CD4-positive, alpha-beta T cell (primary cell): ENCODE measurements at places on chromosomes 13 and 19. TPM values are rescaled to one million over a fixed set of nuclear protein-coding genes. Genes with fewer than 3 reads are reported as not detected.

- DNase-seq: no peak
Observed at GRCh38 chr19:13795595-13796300, 505 bp downstream of the ZSWIM4 start.

PCSK4 gene
- 4.2 TPM for total RNA-seq

ZNF559 gene
- 6.5 TPM for total RNA-seq

PCDH17 gene
- total RNA-seq: 0.05 TPM

ZNF491 gene
- total RNA-seq: 0.41 TPM

FBXO27 gene
- not detected for total RNA-seq

GRCh38 chr13:27113436-27113835 is 58.2 kb downstream of the USP12 start:
- no peak for DNase-seq

DNA sequence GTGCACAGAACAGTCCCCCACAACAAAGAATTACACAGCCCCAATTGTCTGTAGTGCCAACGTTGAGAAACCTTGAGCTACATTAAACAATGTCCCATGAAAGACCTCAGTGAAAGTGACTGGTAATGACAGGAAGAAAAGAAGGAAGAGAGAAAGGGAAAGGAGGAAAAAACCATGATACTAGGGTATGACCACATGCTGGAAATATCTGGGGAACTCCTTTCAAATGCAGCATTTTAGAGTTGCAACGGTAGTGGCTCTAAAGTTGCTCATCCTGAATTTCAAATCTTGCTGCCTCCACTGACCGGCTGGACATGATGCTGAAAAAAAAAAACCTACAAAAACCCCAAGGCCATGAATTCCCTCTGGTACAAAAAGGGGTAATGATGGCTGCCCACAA is 26.5 kb downstream of the FPR3 start:
- DNase-seq: no peak

GRCh38 chr19:13037161-13037560 is 41.9 kb downstream of the NFIX start:
- no peak for DNase-seq

DNA sequence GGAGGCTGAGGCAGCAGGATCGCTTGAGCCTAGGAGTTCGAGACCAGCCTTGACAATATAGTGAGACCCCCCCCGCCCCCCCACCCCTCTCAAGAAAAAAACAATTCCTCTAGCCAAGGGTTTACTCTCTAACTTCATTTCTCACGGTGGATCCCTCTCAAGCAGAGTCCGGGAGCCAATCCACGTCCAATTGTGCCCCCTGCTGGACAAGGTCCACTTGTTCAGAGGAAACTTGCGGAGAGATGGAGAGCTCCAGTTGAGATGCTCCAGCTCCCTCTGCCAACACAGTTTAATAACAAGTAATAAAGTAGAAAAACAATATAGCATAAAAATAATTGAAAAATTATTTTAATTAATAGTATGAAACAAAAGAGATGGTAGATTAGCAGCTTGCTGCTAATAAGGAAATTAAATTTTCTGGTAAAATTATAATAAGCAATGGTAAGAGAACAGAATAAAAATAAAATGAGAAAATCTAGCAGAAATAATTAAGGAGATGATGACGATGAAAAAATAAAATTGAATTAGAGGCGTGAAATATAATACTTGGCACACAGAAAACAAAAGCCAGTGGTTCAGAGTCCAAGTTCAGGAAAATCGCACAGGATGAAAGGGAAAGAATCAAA is 14.5 kb upstream of the SIGLEC14 start:
- peak; percentile 71 for DNase-seq

DNA sequence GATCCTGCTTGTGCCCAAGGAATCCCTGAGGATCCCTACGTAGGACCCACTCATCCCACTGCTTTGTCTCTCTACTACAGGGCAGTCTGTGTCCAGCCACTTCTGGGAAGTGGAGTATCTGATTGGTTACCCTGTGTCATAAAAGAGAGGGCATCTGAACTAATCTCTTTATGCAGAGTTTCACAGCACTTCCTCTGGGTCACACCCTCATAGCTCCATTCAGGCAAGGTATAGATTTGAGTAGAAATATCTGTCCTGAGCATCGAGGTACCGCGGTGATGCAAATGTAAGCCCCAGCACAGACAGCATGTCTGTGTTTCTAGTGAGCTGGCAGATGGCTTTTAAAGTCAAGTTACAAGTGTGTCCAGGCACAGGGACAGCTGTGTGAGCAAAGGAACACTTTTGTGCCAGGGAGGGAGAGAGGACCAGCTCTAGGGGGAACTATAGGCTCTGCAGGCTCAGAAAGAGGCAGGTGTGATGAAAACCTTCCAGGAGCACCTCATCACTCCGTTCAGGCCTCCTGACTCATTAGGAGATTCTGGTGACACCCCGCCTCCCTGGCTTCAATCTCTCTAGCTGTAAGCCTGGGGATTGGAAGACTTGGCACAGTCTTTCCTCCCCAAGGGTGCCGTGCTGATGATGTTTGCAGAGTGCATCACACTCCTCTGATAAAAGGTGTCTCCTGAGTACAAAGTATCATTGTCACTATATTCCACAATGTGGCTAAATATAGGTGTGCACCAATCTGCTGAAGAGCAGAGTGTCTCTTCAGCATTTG is 84.3 kb upstream of the UBL3 start:
- DNase-seq: no peak

DNA sequence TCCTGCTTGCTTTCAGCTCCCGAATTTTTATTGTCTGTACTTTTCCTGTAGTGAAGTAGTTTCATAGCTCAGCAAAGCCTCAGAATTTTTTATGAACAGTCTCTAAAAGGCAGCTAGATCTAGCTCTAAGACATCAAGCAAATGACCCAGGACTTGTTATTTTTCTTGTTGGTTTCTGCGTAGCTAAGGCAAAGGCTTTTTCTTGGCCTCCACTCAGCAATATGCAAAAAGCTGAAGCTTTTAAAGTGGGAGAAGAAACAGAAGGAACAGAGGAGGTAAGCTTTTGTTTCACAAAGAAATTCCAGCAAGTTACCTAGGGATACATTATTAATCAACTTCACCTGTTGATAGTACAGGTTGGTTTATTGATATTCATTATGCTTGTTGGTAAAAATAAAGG is 235.9 kb downstream of the PCDH20 start:
- DNase-seq: no peak

DNA sequence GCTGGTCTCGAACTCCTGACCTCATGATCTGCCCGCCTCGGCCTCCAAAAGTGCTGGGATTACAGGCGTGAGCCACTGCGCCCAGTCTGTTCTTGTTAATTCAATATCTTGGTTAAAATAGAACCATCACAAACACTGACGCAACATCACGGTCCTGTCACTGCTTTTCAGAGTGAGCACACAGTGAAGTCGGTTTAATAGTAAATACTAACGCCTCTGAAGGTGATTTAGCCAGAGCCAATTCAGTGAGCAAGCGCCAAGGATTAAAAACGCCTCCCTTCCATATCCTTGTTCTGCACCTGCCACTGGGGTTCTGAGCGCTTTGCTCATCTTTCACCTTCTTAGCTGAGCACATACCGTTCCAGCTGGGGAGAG is 30.3 kb downstream of the LAMP1 start:
- DNase-seq: no peak

DNA sequence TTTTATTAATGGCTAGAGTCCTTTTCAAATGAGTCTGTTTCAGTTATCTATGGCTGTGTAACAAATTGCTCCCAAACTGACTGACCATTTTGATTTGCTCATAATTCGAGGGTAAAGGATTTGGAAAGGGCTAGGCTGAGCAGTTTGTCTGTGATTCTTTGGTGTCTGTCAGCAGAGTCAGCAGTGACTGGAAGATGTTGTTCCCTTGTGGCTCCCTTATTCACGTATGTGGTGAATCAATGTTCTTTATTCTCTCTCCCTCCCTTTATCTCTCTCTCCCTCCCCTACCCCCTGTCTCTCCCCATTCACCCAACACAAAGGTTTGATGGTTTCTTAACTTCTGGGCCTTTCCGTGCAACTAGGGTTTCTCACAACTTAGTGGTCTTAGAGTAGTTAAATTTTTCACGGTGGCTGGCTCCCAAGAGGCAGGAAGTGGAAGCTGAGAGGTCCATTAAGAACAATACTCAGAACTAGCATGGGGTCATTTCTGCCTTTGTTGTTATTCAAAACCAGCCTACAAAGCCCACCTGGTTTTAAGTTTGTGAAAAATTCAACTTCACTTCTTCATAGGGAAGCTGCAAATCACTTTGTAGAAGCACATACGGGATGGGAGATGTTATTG is 772.5 kb upstream of the SLITRK1 start:
- no peak for DNase-seq

ZNF558 gene
- total RNA-seq: 22.2 TPM

SMG9 gene
- 38.2 TPM for total RNA-seq

KIR3DL1 gene
- total RNA-seq: not detected

- no peak for DNase-seq
Observed at GRCh38 chr13:79034341-79034740, 371.7 kb downstream of the RBM26 start.

DNA sequence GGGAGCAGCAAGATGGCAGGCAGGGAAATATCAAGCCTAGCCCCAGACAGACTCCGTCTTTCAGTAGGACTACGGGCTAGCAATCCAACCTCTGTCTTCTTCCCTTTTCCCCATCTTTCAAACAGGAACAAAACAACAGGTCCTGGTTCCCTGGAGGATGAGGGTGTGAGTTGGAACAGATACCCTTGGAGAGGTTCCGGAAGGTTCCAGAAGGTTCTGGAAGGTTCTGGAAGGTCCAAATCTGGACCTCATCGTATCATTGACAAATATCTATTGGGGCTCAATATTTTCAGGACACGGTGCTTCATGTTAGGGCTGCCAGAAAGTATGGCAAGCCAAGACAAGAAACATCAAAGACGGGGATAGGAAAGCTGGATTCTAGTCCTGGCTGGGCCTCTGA is 28.5 kb upstream of the FEM1A start:
- DNase-seq: no peak

PRTN3 gene
- not detected for total RNA-seq

DNA sequence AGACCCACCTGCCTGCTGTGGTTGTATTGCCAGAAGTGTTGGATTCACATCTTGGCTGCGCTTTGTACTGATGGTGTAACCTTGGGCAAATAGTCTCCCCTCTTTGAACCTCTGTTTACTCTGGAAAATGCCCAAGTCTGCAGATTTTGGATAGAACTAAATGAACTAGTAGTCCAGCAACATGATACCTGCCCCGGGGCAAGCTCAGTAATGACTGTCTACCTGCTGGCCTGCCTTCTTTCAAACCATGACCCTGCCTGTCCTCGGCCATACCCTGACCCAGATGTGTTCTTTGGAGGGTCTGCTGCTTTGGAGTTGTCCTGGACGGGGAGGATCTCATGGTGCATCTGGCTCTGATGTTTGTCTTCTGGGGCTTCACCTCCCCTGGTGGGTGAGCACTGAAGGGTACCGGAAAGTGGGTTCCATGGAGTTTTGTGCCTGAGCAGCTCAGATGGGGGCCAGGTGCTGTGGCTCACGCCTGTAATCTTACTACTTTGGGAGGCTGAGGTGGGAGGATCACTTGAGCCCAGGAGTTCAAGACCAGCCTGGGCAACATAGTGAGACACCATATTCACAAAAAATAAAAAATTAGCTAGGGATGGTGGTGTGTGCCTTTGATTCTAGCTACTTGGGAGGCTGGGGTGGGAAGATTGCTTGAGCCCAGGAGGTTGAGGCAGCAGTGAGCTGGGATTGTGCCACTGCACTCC is 59.5 kb downstream of the TNFRSF19 start:
- DNase-seq: no peak

GRCh38 chr13:84658491-84659358 is 776.5 kb upstream of the SLITRK1 start:
- DNase-seq: no peak

GRCh38 chr13:102312841-102313240 is 89.0 kb downstream of the FGF14 start:
- DNase-seq: no peak

DNA sequence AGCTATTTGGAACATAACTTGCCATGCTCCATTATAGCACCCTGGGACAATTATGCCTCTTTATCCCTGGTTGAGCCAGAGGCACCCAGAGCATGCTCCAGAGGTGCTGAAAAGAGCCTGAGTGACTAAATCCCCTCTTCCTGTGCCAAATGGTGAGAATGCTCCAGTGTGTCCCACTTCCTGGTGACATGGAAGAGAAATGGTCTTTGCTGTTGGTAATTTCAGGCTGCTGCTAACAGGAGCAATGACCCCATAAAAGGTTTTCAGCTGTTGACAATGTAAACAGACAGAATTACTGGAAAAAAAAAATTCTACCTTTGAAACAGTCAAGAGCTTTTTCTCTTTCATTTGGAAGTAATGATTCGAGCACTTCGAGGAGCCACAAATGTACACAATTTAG is 341.8 kb downstream of the FGF9 start:
- DNase-seq: no peak

GRCh38 chr13:64553411-64554129 is 2676.6 kb downstream of the PCDH9 start:
- DNase-seq: no peak

DNA sequence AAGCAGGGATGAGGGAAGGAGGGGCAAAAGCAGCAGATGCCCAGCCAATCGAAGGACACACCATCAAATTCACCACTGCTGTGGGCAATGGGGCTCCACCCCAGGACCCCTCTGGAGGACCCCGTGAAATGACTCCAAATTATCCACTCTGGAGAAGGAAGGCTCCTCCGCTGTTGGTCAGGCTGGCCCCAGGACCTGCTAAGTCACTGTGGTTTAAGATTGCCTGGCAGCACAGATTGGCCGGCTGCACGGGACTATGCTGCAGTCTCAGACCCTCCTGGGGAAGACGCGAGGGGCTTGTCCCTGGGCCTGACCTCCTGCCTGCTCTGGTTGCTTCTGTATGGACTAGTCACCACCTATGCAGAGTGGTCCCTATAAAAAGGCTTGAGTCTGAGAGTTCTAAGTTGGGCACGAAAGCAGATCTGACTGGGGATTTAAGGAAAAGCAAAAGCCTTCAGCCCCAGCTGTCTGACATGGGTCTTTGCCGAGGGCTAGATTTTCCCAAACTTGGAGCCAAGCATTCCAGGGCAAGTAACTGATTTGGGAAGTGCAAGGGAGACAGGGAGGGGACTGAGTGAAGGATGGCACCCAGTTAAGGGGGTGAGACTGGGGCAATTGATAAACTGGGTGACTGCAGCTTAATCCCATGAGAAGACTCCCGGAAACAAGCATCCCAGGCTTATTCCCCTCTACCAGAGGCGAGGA is 91.7 kb downstream of the TSHZ3 start:
- no peak for DNase-seq

P2RY11 gene
- 93.9 TPM for total RNA-seq

DNA sequence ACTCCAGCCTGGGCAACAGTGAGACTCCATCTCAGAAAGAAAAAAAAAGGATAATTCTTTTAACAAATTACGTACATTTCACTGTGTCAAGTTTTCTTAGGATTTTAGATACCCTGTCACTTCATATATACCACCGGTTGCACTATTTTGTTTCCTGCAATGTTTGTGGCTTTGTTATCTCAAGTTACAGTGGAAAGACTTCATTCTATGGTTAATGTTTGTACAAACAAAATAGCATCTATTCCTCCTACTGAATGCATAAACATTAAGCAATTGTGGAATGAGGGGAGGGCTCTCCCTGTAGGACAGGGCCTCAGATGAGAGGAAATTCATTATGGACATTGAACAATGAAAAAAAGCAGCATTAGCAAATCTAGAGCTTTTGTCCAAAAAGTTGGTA is 120.1 kb downstream of the DNAJC3 start:
- DNase-seq: no peak

GRCh38 chr19:18922228-18922985 is 2.9 kb downstream of the DDX49 start:
- no peak for DNase-seq

SULT2A1 gene
- total RNA-seq: not detected
